ENCODE measurements at places on chromosomes 6 and 20. TPM values are rescaled to one million over a fixed set of nuclear protein-coding genes. Genes with fewer than 3 reads are reported as not detected.

GSTA1 gene
- not detected for total RNA-seq

KAT14 gene
- 18.1 TPM for total RNA-seq

PTCHD4 gene
- 1.5 TPM for total RNA-seq

LGSN gene
- not detected for total RNA-seq

ENPP3 gene
- total RNA-seq, result under 0.01 TPM

OXT gene
- total RNA-seq, result not detected

CCDC170 gene
- 1.6 TPM for total RNA-seq

GJA10 gene
- total RNA-seq, result not detected

CALHM5 gene
- 3.0 TPM for total RNA-seq

Measured in uterine smooth muscle cell (primary cell).